ENCODE measurements at places on chromosomes 3 and 15.

DNA sequence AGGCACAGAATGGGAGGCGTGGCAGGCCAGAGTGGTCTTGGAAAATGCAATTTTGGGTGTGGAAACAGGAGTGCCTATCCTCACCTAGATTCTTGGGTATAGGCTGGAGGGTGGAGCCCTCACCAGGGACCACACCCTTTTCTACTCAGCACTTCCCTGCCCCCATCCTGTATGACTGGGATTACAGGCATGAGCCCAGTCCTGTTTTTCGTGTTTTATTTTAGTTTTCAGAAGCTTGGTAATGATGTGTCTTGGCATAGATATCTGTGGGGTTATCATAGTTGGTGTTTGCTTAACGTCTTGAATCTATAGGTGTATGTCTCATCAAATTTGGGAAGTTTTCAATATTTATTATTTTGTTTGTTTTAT is 248.7 kb upstream of the CBLB start:
- DNase-seq: no peak

GRCh38 chr3:129398803-129399144 is 29.7 kb downstream of the EFCAB12 start:
- DNase-seq: no peak

GRCh38 chr15:39752991-39753390 is 29.6 kb downstream of the FSIP1 start:
- no peak for DNase-seq

- DNase-seq: peak; percentile 53
Observed at GRCh38 chr3:120506828-120507774, 56.3 kb upstream of the FSTL1 start.

DNA sequence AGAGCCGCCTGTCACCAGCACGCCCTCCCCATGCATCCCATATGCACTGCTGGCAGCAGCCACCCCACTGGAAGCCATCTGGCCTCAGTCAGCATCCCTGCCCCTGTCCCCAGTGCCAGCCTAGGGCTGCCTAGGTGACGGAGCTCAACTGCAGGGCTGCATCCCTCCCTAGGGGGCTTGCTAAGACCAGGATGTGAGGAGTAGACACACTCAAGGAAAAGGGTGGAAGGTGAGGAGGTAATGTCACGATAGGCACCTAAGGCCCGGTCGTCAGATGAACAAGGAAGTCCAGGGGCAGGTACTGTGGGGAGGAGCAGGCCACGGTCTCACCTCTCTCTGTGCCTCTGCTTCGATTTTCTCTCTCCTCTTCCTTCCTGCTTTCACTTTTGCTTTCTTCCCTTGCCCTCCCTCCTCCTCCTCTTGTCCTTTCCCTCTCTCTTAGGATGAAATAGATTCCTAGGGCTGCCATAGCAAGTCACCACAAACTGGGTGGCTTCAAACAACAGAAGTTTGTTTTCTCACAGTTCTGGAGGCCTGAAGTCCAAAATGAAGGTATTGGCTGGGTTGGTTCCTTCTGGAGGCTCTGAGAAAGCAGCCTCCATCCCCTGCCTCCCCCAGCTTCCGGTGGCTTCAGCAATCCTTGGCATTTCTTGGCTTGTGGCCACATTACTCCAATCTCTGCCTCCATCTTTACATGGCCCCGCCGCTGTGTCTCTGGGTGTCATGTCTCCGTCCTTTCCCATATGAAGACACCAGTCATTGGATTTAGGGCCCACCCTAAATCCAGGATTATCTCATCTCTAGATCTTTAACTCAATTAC is 298.3 kb downstream of the SHQ1 start:
- no peak for DNase-seq

DNA sequence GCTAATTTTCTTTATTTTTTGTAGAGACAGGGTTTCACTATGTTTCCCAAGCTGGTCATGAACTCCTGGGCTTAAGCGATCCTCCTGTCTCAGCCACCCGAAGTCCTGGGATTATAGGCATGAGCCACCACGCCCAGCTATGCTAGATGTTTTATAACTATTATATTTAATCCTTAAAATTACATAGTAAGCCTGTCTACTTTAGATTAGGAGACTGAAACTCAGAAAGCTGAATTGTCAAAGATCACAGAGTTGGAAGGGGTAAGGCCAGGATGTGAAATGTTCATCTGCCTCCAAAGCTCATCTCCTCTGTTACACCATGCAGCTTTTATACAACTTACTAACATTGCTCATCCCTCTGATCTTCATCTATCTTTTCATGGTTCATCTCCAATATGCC is 89.8 kb downstream of the MAP2K5 start:
- DNase-seq: no peak

- DNase-seq: peak; percentile 77
Observed at GRCh38 chr3:98855806-98856400, 45.6 kb downstream of the DCBLD2 start.

- DNase-seq: peak; percentile 17
Observed at GRCh38 chr3:155086051-155086450, 5.9 kb downstream of the MME start.

DNA sequence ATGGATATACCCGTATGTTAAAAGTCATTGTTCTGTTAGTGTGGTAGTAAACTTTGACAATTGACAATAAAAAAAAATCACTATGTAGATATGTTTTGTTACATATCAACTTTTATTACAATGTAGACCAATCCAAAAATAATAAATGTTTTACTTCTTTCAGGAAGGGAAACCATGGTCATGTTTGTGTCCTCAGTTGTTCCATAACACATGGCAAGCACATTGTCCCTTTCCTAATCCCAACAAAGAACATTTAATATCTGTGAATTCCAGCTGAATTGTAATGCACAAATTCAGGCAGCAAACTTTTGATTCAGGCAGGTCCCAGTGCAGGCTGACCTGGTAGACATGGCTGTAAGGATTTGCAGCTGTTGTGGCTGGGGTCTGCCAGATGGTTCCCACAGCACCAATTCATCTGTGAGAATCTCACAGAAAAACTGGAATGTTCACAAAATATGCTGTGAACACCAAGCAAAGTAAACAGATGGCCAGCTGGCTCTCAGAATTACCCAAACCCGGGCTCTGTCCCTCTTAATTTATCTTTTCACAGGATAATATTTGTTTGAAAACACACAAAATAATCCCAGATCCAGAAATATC is 1.9 kb upstream of the SPG21 start:
- no peak for DNase-seq

DNA sequence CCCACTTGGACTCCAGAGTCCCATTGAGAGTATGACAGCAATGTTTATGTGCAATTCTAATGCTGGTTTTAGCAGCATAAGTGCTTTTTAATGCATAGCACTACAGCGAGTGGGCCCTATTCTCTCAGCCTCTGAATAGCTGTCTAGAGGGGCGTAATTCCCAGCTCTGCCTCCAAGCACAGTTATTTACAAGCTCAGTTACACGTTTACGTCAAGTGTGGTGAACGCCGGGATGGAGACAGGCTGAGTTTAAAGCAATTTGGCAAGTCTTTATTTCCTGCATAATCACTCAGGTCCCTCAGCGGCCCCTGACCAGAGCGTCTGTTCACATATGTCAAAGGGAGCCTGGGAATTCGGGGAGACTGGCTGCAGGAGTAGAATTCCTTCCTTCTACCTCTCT is 43.9 kb downstream of the SOX14 start:
- DNase-seq: no peak

- no peak for DNase-seq
Observed at GRCh38 chr3:47299381-47300318, 16.9 kb downstream of the KLHL18 start.

DNA sequence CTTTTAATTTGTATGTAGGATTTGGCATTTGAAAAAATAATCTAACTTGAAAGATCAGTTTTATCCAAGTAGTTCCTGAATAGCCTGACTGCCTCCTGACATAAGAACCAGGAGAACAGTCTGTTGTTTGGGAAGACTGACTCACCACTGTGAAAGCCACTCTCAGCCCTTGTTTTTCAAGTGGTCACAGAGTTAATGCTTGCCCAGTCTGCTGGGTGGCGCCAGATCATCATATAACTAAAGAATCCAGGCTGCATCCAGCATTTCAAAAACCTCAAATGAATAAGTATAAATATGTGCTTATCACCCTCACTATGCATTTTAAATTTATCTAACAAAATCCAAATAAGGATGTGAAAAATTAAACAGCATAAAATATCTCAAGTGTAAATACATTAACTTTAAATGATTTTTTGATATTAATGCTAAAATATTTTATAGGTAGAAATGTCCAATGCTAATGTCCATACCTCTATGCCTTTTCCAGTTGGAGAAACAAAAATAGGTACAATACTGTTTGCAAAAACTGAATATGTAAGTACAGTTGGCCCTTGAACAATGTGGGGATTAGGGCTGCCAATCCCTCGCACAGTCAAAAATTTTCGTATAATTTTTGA is 26.9 kb upstream of the ZBBX start:
- DNase-seq: peak; percentile 61

GRCh38 chr3:185815391-185816282 is 9.2 kb downstream of the IGF2BP2 start:
- no peak for DNase-seq

- peak; percentile 5 for DNase-seq
Observed at GRCh38 chr15:95770196-95770595, 560.3 kb upstream of the NR2F2 start.

GRCh38 chr3:107910713-107911259 is 180.0 kb downstream of the CD47 start:
- no peak for DNase-seq

- peak; percentile 49 for DNase-seq
Observed at GRCh38 chr15:89690276-89691218, at the start of the genes PEX11A and WDR93. PEX11A (minus strand) TSS chr15:89690754; CDS start chr15:89690632, 122 bp downstream. WDR93 (plus strand) TSS chr15:89690811; CDS start chr15:89701747, 10,936 bp downstream.

- no peak for DNase-seq
Observed at GRCh38 chr3:174051191-174051590, 653.6 kb downstream of the NLGN1 start.

- no peak for DNase-seq
Observed at GRCh38 chr15:52232327-52232726, 41.1 kb upstream of the GNB5 start.

GRCh38 chr3:123336441-123336851 is 112.4 kb downstream of the ADCY5 start:
- DNase-seq: no peak

DNA sequence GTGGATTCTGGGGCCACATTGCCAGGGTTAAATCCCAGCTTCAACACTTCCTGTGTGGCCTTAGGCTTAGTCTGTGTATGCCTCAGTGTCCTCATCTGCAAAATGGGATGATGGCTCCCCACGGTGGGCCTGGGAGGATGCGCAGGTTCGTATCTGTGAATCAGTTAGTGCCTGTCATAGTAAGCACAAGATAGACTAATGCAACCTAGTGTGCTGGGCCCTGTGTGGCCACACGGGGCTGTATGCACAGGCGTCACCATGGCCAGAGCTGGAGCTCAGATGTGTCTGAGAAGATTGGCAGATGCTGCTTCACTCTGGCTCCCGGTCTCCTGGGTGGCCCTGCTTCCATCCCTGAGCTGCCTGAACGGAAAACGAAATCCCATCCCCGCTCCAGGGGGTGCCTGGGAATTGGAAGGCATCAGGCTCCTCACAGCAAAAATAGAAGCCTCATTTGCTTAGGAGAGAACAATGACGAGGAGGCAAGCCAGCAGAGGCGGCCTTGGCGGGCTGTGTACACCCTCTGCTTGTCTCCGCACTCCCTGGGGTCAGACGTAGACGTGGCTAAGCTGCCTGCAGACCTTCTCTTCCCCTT is 103.6 kb downstream of the APBA2 start:
- DNase-seq: peak; percentile 39

- DNase-seq: no peak
Observed at GRCh38 chr15:101604124-101604874, 47.9 kb downstream of the TM2D3 start.

DNA sequence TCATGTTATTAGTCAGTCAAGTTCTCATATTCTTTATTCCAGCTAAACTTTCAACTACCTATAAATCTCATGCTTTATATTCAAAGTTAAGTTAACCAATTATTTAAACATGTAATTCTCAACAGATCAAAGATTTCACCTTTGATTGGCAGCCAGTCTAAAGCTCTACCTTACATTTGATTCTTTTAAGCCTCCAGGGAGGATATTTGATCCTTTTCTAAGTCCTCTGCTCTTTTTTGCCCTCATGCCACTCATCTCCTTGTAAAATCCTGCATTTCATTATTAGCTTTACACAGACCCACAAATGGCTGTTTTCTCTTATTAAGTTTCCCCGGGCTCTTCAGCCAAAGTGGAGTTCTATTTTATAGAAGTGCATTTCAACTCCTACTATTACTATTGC is 134.1 kb downstream of the NLGN1 start:
- DNase-seq: no peak

- no peak for DNase-seq
Observed at GRCh38 chr3:105620236-105620635, 248.6 kb downstream of the CBLB start.

- no peak for DNase-seq
Observed at GRCh38 chr3:99479768-99480167, 158.6 kb upstream of the COL8A1 start.

GRCh38 chr3:127967316-127967715 is 52.3 kb downstream of the KBTBD12 start:
- no peak for DNase-seq

DNA sequence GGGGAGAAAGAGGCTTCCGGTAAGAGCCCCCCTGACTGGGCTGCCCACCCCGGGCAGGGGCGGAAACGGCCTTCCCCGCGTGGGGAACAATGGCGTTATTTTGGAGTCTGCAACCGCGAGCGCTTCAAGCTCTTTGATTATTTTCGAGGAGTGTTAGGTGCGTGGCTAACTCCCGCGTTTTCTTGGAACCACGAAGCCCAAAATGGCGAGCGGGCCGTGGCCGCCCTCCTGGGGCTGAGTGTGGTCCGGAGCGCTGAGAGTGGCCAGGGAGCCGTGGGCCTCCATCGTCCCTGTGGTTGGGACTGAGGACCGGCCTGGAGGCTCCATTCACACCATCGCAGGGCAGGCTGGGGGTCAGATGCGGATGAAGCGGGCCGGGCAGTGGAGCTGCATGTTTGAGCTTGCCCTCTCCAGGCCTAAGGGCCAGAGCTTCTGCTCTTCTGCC is 44.6 kb upstream of the POLG start:
- no peak for DNase-seq

- no peak for DNase-seq
Observed at GRCh38 chr15:38522922-38523321, 41.7 kb downstream of the RASGRP1 start.

DNA sequence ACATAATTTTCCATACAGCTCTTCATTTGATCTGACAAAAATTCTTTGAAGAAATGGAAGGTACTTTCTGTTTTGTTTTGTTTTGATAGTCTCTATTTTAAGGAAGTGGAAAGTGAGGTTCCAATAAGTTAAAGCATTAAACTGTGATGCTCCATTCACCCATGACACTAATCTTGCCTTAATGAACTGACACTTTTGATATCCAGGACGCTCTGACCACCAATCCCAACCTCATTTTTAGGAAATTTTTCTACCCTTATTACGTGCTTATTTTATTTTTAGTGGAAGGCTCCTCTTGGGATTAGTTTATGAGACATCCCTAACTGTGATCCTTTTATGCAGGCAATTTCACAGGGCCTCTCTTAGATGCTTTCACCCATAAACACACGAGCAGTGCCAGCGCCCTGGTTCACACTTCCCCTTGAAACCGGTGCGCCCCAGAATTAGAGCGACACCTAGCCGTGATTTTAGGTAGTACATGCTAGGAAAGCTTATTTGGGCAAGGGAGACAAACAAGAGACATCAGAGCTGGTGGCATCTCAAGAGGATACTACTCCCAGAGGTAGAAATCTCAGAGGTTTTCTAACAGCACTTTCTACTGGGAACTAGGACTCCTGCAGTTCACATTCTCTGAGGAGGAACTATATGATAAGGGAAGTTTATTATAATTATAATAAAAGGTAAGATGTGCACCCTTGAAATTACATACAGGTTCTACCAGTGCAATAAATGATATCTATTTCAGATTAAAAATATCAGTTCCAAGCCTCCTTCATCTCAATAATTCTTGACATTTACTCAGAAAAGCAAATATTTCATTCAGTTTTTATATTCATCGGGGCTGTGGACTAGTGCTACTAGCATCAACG is 173.9 kb downstream of the SLC9A9 start:
- DNase-seq: peak; percentile 68

GRCh38 chr15:78314181-78314581 is 14.8 kb upstream of the SKIC8 start:
- DNase-seq: no peak
